Endothelial cell (in vitro differentiated cells): ENCODE measurements at places on chromosomes 12 and 14. TPM values are rescaled to one million over a fixed set of nuclear protein-coding genes. Genes with fewer than 3 reads are reported as not detected.

The DPPA3 gene
- 0.26 TPM for total RNA-seq

DNA sequence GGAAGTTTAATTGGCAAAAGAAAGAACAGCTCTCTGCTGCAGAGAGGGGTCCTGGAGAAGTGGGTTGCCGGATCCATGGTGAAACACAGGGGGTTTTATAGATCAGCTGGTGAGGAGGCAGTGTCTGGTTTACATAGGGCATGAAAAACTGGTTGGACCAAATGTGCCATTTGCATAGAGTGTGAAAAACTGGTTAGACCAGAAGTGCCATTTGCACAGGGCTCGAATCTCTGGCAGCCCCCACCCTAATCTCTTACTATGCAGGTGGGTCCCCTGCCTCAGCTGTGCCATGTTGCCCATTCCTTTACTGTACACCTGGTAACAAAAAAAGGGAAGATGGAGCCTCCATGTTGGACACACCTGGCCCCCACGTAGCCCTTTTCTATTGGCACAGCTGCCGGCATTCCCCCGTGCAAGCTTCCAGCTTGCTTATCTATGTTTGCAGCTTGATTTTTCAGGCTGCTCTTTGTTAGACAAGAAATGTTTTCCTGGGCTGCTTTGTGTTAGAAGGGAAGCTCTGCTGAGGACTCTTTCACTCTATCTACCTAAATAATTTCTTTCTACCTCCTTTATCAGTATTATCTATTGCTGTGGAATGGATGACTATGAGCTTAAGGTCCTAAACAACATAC, 61.1 kb upstream of the TMEM132D start:
- peaks cover 7% of the 10 kb centered on the region for H3K27me3 ChIP-seq
- H3K27ac ChIP-seq = no peak overlapping the region
- no peak overlapping the region for H3K4me3 ChIP-seq
- DNase-seq = no peak

GRCh38 chr14:44657203-44657602, 150.1 kb upstream of the FSCB start:
- no peaks in the 10 kb centered on the region for H3K27me3 ChIP-seq
- H3K4me1 ChIP-seq = no peaks in the 10 kb centered on the region
- no peak for DNase-seq
- H3K4me3 ChIP-seq = no peak overlapping the region
- no peak overlapping the region for H3K27ac ChIP-seq
- H3K36me3 ChIP-seq = no peaks in the 10 kb centered on the region

DNA sequence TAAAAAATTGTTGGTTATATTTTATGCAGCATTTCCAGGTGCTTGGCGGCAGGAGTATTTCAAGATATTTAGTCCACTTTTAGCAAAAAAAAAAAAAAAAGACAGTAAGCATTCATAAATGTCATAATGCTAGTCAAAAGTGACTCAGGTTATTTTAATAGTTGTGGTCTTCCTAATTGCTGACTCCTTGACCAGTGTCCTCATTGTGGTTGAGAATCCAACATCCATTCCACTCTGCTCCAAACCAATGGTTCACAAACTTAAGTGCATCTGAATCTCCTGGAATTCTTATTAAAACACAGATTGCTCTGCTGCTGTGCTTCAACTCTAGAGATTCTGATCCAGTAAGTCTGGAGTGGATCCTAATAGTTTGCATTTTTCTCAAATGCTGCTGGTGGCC, 71.4 kb downstream of the AKAP6 start:
- no peak overlapping the region for H3K4me3 ChIP-seq
- H3K27me3 ChIP-seq = no peaks in the 10 kb centered on the region
- H3K36me3 ChIP-seq = no peaks in the 10 kb centered on the region
- H3K27ac ChIP-seq = no peak overlapping the region

DNA sequence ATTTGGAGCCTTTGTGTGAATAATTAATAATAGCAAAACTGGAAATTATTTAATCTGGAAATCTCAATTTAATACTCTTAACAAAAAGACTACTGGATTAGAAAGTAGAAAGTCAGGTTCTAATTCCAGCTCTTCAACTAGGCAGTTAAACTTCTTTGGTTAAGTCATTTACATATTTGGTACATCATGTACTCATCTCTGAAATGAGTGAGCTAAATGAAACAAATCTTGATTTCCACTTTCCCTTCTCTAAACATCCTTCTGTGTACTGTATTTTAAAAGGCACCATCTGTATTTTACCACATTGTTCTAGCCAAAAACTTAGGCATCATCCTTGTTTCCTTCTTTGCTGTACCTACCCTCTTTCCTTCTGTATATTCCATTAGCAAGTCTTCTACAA, 26.9 kb downstream of the CRADD start:
- no peak overlapping the region for H3K27ac ChIP-seq
- H3K4me1 ChIP-seq = no peaks in the 10 kb centered on the region
- no peaks in the 10 kb centered on the region for H3K36me3 ChIP-seq
- H3K4me3 ChIP-seq = no peak overlapping the region

- H3K4me3 ChIP-seq = peak overlapping the region; percentile 94
- H3K4me1 ChIP-seq = peaks cover 23% of the 10 kb centered on the region
- peaks cover 2% of the 10 kb centered on the region for H3K27me3 ChIP-seq
- H3K27ac ChIP-seq = peak overlapping the region; percentile 79
- H3K36me3 ChIP-seq = peaks cover 5% of the 10 kb centered on the region
Measured at GRCh38 chr12:42144158-42144407, 591 bp downstream of the GXYLT1 start.

DNA sequence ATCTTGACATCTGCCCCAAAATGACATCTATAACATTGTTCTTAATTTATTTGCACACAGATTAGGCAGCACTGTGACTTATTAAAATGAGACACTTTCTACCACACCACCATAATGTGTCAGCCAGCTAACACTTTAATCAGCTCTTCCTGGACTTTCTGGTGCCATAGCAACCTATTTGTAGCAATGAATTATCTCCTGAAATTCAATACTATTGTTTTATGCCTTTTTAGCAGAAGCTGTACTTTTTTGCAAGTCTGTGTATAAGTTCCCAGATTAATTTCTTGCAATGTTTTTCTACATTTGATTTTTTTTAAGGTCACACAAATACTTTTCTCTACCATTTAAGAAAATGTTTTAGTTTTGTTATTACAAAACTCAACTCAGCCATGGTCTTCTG, 72.8 kb upstream of the SAV1 start:
- no peak for DNase-seq
- peaks cover 15% of the 10 kb centered on the region for H3K36me3 ChIP-seq
- H3K27me3 ChIP-seq = no peaks in the 10 kb centered on the region
- H3K4me1 ChIP-seq = no peaks in the 10 kb centered on the region
